ENCODE measurements at places on chromosomes 12 and 14.

- no peak for DNase-seq
These were observed 49.3 kb upstream of the TMPO start for GRCh38 chr12:98465950-98466602.

DNA sequence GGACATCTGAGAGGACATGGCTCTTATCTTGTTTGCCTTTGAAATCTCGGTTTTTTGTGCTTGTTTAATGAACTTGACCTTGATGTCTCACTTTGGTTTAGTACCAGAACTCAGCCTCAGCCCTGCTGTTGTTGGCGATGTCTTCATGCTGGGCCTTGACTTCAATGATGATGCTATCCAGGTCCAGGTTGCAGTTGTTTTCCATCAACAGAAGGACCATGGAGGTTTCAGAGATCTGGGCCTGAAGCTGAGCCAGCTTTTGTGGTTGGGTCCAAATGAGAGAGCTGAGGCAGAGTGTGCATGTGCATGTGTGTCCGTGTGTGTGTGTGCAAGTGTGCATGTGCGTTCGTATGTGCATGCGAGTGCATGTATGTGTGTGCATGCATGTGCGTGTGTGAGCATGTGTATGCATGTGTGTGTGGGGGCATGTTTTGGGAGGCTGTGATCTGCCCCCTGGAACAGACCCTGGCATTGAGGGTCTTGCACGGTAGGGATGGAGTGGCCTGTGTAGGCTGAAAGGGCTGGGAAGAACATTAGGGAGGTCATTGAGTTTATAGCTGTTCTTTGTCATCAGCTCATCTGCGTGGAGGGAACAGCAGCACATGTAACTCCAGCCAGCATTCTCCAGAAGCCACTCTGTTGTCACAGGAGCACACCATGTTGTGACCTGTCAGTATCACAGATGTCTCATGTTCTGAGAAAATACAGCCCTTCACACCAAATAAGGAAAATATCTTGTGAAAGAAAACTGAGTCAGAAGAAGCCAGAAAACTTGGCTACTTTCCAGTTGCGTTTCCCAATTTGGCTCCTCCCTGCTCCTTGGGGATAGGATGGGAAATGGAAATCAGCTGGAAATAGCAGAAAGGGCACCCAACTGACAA lies 10.0 kb upstream of the KRT82 start:
- peak; percentile 53 for DNase-seq

GRCh38 chr14:105902131-105902898 lies 375.9 kb downstream of the TMEM121 start:
- DNase-seq = no peak

DNA sequence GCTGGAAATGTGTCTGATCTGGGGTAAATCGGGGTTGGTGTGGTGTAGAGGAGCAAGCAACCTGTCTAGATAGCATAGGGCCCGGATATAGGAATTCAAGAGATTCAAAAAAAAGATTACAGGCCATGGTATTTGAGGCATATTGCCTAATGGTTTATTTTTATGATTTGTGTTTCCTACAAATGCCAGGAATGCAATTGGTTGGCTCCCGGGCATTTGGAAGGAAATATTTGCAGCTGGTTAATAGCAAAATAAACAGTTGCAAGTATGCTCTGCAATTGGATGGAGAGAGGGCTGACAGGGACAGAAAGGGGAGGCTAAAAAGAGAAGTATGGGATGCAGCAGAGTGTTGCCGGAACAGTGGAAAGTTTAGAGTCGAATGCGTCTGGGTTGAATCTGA lies 315.6 kb upstream of the ATP2B1 start:
- no peak for DNase-seq

DNA sequence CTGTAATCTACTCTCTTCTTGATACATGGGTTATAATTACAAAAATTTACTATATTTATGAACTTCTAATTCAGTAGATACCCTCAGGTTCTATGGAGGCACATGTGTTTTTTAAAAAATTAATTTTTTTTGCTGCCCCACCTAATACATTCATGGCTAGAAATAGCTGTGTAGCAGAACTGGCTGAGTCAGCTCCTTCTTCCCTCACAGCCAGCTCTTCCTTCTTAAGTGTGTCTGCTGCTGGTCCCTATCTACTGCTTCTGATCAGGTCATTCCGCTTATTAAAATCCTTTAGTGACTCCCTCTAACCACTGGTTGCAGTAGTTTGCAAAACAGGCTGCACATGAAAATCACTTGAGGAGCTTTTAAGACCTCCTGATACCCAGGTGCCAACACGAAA lies 400.1 kb downstream of the APAF1 start:
- DNase-seq = no peak

GRCh38 chr12:32471591-32472001 lies 72.2 kb downstream of the FGD4 start:
- no peak for DNase-seq

DNA sequence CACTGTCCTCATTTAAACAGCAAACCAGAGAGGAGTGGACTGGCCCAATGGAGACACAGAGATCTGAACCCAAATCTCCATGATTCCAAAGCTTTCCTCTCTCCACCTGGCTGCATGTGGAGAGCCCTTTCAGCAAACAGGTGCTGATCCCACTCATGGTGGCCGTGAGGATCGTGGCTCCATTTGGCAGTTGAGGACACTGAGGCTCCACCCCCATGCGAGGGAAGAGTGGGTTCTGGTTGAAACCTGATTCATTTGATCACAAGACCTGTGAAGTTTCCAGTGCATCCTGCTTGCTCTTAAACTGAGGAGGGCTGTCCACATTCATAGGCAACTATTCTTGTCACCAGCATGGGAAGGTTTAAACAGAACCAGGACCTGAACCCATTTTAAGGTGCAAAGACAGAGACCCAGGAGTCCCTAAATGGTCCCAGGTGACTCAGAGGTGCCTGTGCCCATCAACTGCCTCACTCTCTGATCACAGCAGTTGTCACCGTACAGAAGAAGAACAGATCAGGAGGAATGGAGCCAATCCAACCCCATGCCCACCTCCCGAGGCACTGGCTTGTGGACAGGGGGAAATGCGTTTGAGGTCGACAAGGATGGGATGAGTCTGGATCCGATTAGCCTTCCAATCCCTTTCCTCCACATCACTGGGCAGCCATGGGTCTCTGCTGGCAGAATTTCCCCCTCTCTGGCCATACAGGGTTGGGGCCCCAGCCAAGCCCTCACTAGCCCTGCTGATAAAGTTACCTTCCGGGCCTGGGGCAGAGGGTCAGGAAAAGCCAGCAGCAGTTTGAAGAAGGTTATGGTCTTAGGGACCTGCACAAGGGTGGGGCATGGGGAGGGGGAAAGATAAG lies 45.5 kb upstream of the BCL11B start:
- no peak for DNase-seq

DNA sequence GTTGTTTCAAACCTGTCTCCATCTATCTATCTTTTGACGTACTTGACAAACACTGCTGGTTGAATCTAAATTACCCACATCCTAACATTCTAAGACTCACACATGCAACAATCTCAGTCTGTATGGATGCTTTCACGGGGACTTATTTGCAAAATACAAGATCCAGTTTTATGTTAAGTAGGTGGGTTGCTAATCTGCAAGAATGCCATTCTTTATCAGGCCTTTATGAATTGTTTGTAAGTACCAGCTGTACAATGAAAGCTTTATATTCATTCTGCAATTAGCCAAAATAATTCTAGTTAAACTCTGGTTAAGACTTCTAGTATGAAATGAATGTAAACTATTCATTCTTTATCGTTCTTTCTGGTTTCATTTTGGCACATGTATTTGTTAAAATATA lies 135.1 kb downstream of the NAV3 start:
- no peak for DNase-seq

DNA sequence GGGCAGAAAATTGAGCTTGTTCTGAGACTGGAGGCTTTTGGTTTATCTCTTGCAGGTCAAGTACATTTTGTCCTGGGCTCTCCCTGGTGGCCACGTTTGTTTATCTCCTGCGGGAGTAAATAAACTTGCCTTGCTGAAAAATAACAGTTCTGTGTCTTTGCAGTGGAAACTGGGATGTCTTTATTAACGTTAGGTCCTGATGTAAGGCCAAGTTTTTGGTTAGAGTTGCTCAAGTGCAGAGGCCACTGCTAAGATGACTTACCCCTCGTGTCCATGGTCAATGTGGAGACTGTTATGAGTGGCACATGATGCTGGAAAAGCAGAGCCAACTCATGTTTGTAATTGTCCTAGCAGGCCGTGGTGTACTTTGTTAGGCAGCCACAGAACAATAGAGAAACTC lies 3.8 kb downstream of the PTPN11 start:
- DNase-seq = no peak

GRCh38 chr12:2297658-2298057 lies 244.9 kb downstream of the CACNA1C start:
- DNase-seq = no peak

DNA sequence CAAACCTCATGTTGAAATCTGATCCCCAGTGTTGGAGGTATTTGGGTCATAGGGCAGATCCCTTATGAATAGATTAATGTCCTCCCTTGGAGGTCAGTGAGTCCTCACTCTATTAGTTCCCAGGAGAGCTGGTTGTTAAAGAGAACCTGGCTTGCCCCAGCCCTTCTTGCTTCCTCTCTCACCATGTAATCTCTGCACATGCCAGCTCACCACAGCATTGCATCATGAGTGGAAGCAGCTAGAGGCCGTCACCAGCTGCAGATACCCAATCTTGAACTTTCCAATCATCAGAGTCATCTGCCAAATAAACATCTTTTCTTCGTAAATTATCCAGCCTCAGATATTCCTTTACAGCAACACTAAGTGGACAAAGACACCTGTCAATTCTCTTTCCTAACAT lies 161.8 kb upstream of the IGF1 start:
- no peak for DNase-seq

DNA sequence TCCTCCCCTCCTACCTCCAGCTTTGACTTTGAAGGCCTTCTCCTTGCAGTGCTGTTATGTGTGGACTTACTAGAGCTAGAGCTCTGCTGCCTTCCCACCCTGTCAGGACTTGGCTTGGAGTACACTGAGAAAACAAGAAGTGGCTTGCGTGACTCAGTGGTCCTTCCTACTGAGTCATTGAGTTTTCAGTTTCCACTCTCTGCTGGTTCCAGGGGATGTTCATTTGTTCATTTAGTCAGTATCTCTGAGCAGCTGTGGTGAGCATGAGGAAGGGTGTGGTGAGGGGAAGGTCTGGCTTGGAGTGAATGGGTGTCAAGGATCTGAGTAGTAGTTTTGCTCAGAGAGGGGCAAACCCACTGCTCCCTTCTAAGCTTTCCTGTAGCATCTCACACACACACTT lies 17.2 kb upstream of the ELK3 start:
- DNase-seq = peak; percentile 60

DNA sequence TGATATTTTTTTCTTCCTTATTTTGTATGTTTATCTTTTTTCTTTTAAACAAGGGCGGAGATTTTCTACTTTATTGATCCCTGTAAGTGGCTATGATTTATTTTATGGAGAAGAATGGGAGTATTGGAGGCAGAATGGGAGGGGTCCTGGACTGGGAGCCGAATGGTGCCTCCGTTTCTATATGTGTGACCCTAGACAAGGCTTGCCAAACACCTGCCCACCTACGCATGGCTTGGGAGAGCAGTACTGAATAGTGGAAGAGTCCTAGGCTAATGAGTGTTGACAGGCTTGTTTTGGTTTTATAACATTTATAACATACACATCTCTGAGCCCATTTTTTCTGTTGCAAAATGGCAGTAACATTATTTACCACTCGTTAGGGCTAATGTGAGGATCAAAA lies 29.0 kb downstream of the STK38L start:
- no peak for DNase-seq

DNA sequence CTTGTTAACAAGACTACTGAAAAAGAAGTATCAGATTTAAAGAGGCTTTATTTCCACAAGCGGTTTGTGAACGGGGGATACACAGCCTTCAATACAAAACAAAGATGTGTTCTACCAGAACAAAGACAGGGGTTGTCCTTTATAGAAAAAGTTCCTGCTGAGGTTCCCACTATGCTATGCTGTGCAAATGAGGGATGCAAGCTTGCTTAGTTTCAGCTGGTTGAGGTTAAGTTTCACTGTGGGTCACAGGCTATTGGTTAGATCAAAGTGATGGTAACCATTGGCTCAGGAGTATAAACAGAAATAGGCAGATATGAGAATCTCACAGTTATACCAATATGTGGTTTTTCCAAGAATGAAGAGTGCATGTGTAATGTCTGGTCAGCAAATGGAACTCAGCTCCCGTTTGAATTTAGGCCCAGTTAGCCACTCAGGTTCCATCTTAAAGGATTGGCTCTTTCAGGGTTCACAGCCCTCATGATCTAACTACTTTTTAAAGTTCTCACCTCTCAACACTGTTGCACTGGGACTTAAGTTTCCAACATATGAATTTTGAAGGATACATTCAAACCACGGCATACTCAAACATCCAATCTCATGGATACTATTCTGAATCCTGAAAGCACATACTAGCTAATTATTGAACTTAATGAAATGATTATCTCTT lies 215.4 kb upstream of the DCN start:
- DNase-seq = no peak

DNA sequence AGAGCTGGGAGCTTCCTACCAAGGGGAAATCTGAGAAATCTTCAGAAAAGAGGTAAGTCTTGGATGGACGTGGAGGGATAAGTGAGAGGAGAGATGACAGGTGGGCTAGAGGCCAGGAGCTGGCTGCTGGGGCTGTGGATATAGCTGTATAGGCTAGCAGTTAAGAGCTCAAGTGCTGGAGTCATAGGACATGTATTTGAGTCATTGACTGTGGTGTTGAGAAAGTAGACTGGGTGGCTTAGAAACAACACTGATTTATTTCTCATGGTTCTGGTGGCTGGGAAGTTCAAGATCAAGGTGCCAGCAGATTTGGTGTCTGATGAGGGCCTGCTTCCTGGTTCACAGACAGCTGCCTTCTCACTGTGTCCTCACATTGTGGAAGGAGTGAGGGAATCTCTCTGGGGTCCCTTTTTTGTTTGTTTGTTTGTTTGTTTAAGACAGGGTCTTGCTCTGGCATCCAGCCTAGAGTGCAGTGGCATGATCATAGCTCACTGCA lies 151.1 kb upstream of the FUT8 start:
- no peak for DNase-seq

DNA sequence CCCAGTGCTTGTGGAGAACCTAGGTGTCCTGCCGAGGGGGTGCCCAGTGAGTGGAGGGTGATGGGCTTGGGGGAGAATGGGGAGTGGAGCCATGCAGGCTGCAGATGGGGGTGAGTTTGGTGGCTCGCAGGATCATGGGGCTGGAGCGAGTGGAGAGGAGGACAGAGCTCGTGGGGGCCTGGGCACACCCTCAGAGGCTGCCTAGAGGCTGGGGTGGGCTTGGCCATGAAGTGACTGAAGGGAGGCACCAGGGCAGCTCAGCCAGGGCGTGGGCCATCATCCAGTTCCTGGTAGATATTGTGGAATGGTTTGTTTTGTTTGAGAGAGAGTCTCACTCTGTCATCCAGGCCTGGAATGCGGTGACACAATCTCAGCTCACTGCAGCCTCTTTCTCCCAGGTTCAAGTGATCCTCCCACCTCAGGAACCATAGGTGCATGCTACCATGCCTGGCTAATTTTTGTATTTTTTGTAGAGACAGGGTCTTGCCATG lies 43.4 kb upstream of the AMN start:
- no peak for DNase-seq

DNA sequence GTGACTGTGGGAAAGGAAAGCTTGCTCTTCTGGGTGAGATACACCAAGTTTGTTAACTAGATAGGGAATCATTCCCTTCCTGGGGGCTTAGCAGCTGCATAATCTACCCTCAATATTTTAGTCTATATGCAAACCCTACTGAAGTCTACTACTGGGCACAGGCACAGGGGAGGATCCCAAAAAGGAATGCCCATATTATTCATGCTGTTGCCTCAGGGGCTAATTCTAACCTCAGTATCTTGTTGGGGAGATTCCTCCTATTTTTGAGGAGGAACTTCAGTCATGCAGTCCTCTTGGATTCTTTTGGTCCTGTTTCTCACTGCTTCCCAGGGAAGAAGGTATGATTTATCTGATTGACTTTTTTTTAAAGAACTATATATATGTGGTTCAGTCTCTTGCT lies 58.9 kb upstream of the ANKS1B start:
- DNase-seq = no peak

All from RCC 7860 (cell line).